ENCODE measurements at places on chromosomes 1 and 21. TPM values are rescaled to one million over a fixed set of nuclear protein-coding genes. Genes with fewer than 3 reads are reported as not detected.

Gene OVAAL
- not detected for polyA plus RNA-seq

Gene AQP10
- polyA plus RNA-seq, result not detected

Gene SPRR2F
- not detected for polyA plus RNA-seq

Gene CLCA4
- not detected for polyA plus RNA-seq

Gene CD160
- polyA plus RNA-seq, result 0.24 TPM

Gene TNFRSF18
- polyA plus RNA-seq, result 2.8 TPM

Gene DPT
- not detected for polyA plus RNA-seq

Gene LEFTY1
- not detected for polyA plus RNA-seq

Gene AMY2A
- polyA plus RNA-seq, result not detected

Gene INTS11
- polyA plus RNA-seq, result 54.5 TPM

Gene CD247
- polyA plus RNA-seq, result 2.2 TPM

Gene ADARB1
- 19.9 TPM for polyA plus RNA-seq

Gene PSEN2
- 13.3 TPM for polyA plus RNA-seq

Gene BCAN
- not detected for polyA plus RNA-seq

Gene PAQR6
- polyA plus RNA-seq, result not detected

Gene FMO3
- not detected for polyA plus RNA-seq

Gene USP24
- 15.2 TPM for polyA plus RNA-seq

Gene LCE3D
- polyA plus RNA-seq, result not detected

Gene NID1
- not detected for polyA plus RNA-seq

Gene GORAB
- 5.4 TPM for polyA plus RNA-seq
